HT1080 (cell line): ENCODE measurements at places on chromosomes 1 and 21. TPM values are rescaled to one million over a fixed set of nuclear protein-coding genes. Genes with fewer than 3 reads are reported as not detected.

Gene KDF1
- total RNA-seq = not detected in 2 replicates

Gene PLA2G2A
- total RNA-seq = not detected in 2 replicates

Gene CYP4Z1
- total RNA-seq = not detected in 2 replicates

Gene FLG2
- not detected in 2 replicates for total RNA-seq

Gene NTNG1
- 8.5 and 16.0 TPM in 2 replicates for total RNA-seq

Gene STYXL2
- 0.07 and 0.14 TPM in 2 replicates for total RNA-seq

Gene FAM72B
- 13.8 and 16.0 TPM in 2 replicates for total RNA-seq
